ENCODE measurements at places on chromosomes 5 and 9.

DNA sequence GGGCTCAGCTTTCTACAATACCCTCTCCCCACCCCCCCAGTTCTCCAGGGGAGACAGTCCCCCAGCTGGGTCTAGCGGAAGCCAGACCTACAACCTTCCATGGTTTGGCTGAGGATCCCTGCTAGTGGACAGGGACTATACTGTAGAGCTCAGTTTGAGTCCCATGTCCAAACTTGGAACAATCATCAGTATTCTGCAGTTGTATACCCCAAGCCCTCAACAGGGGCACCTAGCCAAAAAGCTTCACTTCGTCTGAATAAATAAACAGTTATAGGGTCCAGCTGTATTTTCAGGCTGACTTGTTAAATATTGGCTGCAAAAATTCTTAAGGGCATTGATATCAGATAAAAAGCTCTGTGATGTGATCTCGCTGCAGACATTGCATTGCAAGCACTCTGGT, 15.4 kb upstream of the C9 start:
- no peak for DNase-seq

DNA sequence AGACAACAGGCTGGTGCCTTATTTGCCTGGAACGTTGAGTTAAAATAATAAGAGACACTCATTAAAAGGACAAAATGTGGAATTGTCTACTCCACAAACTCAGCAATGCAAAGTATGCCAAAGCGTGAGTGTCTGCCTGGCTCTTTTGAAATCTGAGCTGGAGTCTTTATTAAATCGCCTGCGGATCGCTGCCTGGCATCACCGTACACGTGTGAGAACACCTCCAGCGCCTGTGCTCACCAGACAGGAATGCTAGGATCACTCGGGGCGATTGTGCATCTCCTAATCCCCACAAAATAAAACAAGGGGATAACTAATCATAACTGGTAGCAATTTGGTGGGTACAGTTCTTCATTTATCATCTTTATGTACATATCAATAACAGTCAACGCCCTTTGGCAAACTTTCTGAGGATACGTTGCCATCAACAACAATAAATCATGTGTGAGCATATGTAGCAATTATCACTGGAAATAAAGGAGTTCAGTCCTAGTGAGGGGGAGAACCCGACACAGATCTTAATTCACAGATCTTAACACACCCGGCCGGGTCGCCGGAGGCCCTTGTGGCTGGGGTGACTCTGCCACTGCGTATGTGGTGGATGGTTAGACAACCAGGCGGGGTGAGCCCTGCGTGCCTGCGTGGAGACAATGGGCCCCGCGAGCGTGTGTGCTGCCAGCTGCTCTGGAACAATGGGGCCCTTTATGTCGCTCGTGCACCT, 284.9 kb upstream of the IRX1 start:
- no peak for DNase-seq

DNA sequence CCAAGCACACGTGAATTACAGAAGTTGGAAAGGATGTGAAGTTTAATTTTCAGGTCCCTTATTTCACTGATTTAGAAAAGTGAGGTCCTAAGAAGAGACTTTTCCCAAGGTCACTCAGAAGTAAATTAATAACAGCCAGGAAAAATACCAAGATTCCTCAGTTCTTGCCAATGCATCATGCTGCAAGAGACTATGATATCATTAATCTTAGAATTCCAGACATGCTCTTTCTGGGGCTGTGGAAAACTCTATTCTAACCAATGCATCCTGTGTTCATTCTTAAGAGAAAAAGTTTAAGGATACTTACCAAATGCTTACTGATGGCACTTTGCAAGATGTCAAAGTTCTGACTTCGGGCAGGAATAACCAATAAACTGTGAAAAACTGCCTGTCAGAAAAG, 42.8 kb downstream of the TEX10 start:
- no peak for DNase-seq

GRCh38 chr9:97534961-97535594, 33.6 kb downstream of the TMOD1 start:
- DNase-seq: no peak

- DNase-seq: no peak
Observed at GRCh38 chr5:99102073-99102697, 173.4 kb upstream of the CHD1 start.

- DNase-seq: no peak
Observed at GRCh38 chr5:158180407-158180806, 321.5 kb upstream of the CLINT1 start.

Measured in activated CD4-positive, alpha-beta memory T cell treated with anti-CD3 and anti-CD28 coated beads for 36 hours (primary cell).